ENCODE measurements at places on chromosomes 7 and 10. TPM values are rescaled to one million over a fixed set of nuclear protein-coding genes. Genes with fewer than 3 reads are reported as not detected.
A peak's percentile ranks its signal among the peaks of the same experiment; 100 is the strongest.

DNA sequence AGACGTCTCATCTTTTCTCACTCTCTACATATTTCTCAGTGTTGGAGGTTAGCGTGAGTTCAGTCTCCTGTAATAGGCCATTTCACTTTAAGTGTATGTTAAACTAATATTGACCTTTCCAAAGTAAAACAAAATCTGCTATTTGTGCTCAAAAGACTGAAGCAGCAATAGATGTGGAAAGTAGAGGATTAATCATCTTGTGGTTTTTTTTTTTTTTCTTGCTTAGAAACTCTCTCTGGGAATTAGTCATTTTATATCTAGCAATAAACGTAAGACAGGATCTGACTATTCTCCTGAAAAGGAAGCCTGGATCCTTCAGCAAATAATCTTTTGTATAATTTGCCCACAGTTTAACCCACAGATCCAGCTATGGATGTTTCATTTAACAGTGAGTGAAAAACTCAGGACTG lies 81.7 kb downstream of the NRP1 start:
- no peak for DNase-seq

- DNase-seq: no peak
Measured at GRCh38 chr10:80700760-80701444, 163.2 kb downstream of the SH2D4B start.

GRCh38 chr7:21412957-21413356 lies 14.9 kb upstream of the SP4 start:
- DNase-seq: no peak

DNA sequence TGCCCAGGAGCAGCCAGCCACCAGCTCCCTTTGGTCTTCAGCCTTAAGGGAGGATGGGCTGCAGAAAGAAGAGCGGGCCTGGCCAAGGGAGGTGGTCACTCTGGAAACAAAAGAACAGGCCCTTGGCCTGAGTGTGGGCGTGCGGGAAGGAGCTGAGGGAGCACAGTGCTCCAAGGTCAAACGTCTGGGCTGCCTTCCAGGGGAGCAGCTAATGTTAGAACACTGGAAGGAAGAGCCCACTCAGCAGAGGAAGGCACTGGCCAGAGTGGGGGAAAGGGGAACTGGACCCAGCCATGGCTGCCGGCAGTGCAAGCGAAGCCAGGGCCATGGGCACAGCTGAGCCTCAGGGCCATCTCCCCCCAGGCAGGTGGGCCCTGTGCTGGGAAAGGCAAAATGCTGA lies 42.7 kb downstream of the FAM53B start:
- DNase-seq: no peak

Gene VWA2
- total RNA-seq: 0.05 TPM

Gene FBXL13
- total RNA-seq: 0.39 TPM

DNA sequence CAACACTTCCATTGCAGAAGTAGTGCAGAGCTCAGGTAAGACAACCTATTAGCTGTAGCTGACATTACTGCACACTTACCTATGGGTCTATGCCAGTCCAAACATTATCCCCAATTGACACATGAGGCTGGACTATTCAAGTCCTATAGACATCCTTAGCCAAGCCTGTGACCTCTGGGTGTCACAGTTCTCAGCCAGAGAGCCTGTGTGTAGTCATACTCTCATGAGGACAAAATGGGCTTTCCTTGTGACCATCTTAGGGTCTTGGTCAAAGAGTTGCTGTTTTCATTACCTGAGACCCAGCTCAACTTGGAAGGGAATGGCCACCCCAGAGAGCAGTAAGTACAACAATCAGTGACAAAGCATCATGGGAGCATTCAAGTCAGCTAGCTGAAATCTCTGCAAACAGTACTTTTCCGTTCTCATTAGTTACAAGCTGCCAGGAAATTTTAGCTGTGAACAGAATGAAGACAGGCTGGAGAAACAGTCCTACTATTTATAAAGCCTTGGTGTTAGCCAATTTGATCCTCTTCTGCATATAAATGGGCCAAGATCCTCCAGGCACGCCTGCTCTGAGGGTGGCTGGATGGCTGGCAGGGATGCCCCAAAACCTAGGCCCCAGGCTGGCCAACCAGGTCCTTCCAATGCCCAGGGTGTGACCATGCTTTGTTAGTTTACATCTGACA lies 44.3 kb downstream of the NUDCD3 start:
- no peak for DNase-seq

Gene HOXA10
- 10.3 TPM for total RNA-seq

GRCh38 chr7:92925876-92926696 lies 89.7 kb upstream of the CDK6 start:
- no peak for DNase-seq

- DNase-seq: peak; percentile 33
Measured at GRCh38 chr10:48470115-48470892, 134.6 kb downstream of the ARHGAP22 start.

GRCh38 chr7:120709972-120710320 lies 148.0 kb downstream of the TSPAN12 start:
- DNase-seq: no peak

GRCh38 chr10:45557275-45557905 lies 115.2 kb downstream of the ZFAND4 start:
- DNase-seq: peak; percentile 55

GRCh38 chr7:132437730-132438129 lies 138.5 kb downstream of the PLXNA4 start:
- DNase-seq: no peak

Gene ZNF736
- total RNA-seq: 6.9 TPM

DNA sequence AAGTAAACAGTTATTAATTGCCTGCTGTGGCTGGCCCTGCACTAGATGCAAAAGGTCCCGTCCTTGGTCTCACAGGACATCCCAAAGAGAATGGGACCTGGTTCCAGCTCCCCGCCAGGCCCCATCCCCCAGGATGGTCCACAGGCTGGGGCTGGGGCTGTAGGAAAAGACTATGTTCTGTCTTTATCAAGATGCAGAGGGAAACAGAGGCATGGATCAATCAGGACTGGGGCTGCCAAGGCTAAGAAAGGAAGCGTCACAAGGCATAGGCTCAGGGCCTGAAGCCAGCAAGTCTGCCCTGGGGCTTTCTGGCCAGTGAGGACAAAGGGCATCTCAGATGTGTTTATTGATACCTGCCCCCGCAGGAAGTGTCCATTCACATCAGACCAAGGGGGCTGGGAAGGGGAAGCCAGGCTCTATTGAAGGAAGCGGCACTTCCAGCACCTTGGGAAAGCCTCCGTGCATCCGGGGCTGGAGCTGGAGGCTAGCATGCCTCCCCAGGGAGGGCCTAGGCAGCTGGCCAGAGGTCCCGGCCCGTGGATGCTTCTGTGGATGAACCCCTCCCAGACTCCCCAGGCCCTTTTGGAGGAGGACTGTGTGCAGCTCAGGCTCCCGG lies 5.8 kb downstream of the VSIR start:
- no peak for DNase-seq

DNA sequence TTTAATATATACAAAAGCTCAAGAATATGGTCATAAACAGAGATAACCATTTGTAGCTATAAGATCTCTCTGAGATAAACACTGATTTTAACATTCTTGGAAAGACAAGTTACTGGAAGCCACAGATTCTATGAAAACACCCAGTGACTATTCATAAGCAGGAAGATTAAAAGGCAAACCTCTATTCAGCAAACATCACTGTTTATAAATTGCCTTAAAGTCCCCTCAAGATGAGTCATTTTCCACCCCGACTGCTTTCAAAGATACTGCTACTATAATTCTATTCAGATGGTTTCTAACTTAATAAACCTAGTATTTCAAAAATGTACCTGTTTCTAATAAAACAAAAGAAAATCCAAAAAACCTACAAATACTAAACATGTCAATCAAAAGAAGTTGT lies 21.0 kb downstream of the TM9SF3 start:
- no peak for DNase-seq

DNA sequence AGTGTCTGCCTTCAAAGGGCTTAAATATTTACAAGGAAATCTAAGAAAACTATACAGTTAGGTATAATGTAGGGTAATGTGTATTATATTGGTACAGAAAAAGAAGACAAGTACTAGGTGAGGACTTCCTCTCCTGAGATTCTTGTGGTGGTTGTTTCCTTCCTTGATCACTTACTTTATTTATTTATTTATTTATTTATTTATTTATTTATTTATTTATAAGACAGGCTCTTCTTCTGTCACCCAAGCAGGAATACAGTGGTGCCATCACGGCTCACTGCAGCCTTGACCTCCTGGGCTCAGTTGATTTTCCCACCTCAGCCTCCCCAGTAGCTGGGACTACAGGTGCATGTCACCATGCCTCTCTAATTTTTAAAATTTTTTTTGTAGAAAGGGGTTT lies 18.2 kb upstream of the DNAH11 start:
- DNase-seq: no peak

- peak; percentile 54 for DNase-seq
Measured at GRCh38 chr7:88111140-88111743, 108.6 kb downstream of the SRI start.

Gene FGL2
- total RNA-seq: not detected

Gene AKR1C2
- total RNA-seq: not detected

DNA sequence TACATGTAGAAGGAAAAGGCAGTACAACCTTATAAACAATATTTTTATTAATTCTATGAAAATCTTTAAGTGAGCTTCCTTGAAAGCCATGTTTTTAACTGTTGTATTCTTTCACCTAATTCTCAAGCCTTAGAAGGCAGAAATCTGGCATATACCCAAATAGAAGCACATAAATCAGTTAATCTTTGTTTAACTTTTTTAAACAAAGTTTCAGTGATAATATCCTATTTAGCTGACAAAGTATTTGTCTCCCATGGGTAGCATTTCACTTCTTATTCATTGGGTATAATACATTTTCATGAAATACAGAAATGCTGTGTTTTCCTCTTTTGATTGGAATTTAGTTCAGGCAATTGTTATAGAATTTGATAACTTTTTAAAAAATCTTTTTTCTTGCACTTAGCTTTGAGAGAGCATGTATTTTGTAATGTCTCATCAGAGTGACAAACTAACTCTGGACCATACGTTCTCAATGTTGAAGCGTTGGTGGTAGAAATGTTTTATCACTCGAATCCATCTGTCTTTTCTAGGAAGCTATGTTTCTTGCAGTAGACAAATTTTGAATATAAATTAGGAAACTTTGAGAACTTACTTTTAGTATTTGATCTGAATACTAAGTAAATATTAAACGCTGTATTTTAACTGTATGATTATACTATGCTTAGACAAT lies 78.1 kb downstream of the CREM start:
- DNase-seq: no peak

- no peak for DNase-seq
Measured at GRCh38 chr10:86960003-86960862, 1.8 kb downstream of the SNCG start.

DNA sequence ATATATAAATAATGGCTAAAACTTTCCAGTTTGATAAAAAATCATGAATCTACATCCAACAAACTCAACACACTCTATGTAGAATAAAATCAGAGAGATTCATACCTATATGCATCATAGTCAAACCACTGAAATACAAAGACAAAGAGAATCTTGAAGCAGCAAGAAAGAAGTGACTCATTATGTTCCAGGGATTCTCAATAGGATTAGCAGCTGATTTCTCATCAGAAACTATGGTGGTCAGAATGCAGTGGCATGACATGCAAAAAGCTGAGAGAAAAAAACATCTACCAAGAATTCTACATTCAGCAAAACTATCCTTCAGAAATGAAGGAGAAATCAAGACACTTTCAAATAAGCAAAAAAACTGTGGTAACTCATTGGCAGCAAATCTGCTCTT lies 187.4 kb downstream of the RNLS start:
- DNase-seq: no peak

DNA sequence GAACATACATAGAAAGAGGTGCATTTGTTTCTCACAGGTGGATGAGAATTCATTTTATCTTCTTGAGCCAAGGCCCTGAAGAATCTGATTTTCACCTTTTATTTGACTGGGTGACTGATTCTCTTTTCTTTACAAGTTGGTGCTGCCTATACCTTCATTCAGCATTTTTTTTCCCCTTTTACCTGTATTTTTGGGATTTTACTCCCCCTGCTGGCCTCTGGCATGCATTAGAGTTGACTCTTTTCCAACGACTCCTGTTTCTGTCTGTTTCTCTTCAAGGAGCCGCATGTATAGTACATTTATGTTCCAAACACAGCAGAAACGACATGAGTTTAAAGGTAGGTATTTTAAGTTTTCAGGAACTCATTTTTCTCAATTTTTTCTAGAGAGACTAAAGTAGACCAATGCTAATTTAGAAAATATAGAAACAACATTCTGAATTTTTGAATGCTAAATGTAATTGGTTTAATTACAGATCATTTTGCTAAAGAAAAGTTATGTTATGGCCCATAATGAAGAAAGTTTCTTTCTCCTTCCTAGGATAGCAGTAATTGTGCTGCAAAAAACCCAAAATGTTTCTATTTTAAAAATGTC lies 149.8 kb upstream of the HDAC9 start:
- peak; percentile 25 for DNase-seq

Gene CRYGN
- not detected for total RNA-seq

GRCh38 chr10:113052076-113052830 lies 102.2 kb downstream of the TCF7L2 start:
- no peak for DNase-seq

DNA sequence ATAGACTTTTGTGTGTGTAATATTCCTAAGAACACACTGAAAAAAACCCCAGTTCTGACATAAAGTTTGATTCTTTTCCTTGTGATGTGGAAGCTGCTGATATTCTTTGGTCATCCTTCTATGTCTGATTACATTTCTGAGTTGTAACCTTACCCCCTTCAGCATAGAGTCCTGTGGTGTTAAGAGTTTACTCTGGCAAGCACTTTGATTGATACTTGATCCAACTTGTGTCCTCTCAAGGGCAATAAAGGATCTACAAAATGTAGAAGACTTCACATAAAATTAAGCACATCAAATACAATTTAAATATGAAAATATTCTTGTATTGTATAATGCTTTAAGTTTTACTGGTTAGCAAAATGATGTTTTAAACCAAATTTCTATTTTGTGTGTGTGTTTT lies 221.7 kb upstream of the DKK1 start:
- DNase-seq: no peak

DNA sequence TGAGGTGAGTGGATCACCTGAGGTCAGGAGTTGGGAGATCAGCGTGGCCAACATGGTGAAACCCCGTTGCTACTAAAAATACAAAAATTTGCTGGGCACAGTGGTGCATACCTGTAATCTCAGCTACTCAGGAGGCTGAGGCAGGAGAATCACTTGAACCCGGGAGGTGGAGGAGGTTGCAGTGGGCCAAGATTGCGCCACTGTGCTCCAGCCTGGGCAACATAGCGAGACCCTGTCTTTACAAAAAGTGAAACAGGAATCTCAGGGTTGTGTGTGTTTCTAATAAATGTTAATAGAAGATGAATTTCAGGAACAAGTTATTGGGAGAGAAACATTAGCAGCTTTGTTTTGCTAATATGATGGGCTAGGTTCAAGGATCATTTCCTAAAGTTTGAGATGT lies 19.9 kb downstream of the PPP2R2D start:
- no peak for DNase-seq

Gene HGF
- 2.0 TPM for total RNA-seq

DNA sequence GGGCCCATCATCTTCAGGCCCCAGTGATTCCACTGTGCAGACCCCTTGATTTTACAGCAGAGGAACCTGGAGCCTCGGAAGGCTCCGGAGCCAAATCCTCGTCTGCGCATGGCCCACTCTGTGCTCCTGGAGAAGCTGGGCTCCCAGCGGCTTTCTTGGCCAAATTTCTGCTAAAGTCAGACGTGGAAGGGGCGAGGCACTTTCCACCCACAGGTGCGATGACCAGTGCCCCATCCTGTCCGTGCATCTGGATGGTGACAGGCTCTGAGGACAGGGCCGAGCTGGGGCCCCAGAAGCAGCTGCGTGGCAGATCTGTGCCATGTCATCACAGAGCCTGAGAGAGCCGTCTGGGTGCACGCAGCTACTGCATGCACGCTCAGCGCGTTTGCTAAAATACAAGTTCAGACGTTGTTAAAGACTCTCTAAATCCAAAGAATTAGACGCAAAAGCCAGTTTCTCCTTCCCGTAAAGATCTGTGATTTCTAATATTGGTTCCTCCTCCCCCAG lies 57.2 kb downstream of the JAKMIP3 start:
- no peak for DNase-seq

Gene KIAA1217
- total RNA-seq: 27.3 TPM

Data from glomerular endothelial cell (primary cell).